Endothelial cell (in vitro differentiated cells): ENCODE measurements at places on chromosomes 11 and 22.

DNA sequence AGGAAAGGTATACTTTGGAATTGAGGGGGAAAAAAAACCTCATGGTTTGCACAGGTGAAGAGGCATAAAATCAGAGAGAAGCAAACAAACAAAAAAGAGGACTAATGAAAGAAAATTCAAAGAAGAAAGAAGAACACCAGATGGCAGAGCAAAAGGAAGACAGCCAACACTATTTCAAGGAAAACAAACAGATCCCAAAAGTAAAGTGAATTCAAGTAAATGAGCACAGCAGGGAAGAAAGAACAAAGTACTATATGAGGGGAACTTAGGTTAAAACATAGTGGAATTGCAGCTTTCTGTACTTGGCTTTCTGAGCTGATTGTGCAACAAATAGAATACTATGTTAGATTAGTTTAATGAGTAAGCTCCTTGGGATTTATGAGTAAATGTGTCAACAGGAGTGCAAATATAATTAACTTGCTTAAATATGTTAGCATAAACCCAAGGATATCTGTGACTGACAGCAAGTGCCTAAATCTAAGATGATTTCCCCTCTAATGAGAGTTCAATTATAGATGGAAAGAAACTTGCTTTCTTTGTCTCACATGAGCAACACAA is 404.6 kb upstream of the CNTN5 start:
- no peak for DNase-seq

GRCh38 chr11:44738791-44739190 is 12.0 kb downstream of the TSPAN18 start:
- DNase-seq: no peak

DNA sequence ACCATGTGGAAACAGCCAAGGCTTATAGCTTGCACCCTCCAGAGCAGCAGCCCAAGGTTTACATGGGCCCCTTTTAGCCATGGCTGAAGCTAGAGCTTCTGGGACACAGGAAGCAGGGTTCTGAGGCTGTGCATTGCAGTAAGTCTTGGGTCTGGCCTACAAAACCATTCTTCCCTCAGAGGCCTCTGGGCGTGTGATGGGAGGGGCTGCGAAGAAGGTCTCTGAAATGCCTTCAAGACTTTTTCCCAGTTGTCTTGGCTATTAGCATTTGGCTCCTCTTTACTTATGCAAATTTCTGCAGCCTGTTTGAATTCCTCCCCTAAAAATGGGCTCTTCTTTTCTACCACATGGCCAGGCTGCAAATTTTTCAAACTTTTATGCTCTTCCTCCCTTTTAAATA is 109.5 kb downstream of the BBOX1 start:
- DNase-seq: no peak

DNA sequence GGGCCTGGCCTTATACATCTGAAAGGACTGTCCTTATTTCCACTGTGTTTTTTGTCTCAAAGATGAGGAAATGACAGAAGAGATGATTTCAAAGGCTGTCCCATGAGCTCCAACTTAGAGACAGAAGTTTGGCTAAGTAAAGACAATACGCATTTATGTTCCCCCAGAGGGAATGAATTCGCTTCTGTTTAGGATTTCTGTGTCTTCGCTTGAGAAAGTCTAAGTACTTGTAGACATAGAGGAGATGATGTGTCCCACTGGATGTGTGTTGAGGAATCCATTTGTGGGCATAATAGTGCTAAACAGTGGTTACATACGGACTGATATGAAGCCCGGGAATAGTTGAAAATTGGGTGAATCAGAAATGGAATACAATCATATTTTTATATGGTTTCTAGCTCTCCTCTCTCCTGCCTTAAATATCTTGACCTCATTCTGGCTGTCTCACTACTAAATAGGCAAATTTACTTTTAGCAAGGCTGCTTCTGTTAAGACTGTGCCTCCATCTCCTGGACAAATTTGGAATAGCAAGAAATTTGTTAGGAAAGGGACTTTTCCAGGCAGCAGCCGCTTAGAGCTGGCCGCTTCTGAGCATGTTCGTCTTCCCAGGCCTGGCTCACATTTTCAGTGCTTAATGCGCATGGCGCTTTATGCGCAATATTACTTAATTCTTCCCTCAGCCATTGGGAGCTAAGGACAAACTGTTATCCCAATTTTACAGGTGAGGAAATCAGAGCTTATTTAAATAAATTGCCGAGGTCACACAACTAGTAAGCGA is 1.9 kb upstream of the PEX26 start:
- DNase-seq: peak; percentile 71
